ENCODE measurements at places on chromosomes 3 and 15.

- DNase-seq: no peak
Observed at GRCh38 chr15:41218851-41219250, 11.7 kb downstream of the EXD1 start.

- no peak for DNase-seq
Observed at GRCh38 chr3:98705212-98705611, 57.9 kb upstream of the ST3GAL6 start.

DNA sequence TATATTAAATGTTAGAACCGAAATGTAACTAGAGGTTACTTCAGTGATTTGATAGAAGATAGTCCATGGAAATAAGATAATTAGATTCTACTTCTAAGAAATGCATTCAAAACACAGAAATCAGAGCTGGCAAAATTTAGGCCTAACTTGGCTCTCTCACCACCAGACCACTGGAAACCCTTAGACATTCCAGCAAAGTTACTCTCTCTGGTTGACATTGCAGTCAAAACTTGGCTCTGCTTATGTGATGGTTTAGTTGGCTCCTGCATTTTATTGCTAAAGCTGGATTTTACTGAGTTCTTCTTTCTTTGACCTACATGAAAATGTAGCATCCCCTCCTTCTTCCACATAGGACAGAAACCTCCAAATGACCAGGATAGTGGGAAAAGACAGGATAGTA lies 35.4 kb upstream of the CBLB start:
- no peak for DNase-seq

DNA sequence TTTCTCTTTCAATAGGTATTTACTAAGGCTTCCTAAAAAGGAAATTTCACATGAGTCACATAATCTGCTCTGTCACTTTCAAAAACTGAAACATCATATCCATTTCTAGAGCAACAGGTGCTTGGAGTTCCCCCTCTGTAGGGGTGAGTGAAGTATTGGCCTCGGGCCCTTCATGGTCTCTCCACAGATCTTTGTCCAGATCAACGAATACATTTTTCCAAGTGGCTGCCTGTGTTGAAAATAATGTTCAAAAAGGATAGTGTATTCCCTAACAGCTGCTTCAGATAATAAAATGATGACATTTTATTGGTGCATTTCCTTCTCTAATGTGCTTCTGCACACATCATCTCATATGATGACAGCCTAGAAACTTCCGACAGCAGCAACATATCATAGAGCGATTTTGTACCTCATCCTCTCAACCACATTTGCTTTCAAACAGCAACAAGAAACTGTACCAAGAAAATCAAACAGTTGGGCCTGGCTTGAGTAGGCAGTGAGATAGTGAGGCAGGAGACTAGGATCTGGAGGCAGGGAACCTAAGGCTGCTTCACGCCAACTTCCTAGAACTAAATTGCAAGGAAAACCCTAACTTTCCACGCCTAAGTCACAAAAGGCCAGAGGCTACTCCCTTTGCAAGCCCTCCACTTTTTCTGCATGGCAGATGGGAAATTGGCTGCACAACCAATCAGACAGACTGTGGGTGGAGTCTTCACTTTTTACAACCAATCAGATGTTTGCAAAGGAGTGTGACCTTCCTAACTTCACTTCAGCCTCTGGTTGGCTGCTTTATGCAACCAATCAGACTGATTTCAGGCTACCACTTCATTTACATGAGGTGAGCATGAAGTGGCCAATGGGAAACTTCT lies 340.2 kb downstream of the LRRC3B start:
- peak; percentile 40 for DNase-seq

DNA sequence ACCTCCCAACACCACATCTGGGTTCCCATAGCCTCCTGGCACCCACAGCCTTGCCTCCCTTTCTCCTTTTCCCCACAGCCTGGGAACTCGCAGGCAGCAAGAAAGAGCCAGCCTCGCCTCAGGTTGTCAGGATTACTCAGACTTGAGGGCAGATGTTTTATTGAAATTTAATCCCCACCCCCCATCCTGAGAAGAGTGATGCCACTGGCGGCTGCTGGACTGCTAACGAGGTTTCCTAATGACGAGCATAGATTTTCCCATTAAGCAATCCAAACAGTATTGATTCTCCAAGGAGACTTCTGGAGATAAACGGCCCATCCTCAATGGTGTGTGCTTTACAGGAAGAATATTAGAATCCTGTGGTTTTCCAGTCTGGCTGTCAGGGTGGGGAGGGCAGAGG lies 13.7 kb downstream of the SHF start:
- no peak for DNase-seq

All from HT1080 (cell line).